ENCODE measurements at places on chromosomes 3 and 15. TPM values are rescaled to one million over a fixed set of nuclear protein-coding genes. Genes with fewer than 3 reads are reported as not detected.

- H3K27me3 ChIP-seq, result peaks cover 22% of the 10 kb centered on the region
- no peak for DNase-seq
- H3K36me3 ChIP-seq, result no peaks in the 10 kb centered on the region
- H3K4me1 ChIP-seq, result peaks cover 5% of the 10 kb centered on the region
These were observed 93.4 kb downstream of the ZNF621 start for GRCh38 chr3:40618158-40618557.

GRCh38 chr3:181999314-181999713, 287.6 kb downstream of the SOX2 start:
- no peaks in the 10 kb centered on the region for H3K4me1 ChIP-seq
- H3K27ac ChIP-seq, result no peak overlapping the region
- H3K4me3 ChIP-seq, result no peak overlapping the region
- H3K36me3 ChIP-seq, result no peaks in the 10 kb centered on the region
- DNase-seq, result no peak
- no peaks in the 10 kb centered on the region for H3K27me3 ChIP-seq

- H3K36me3 ChIP-seq, result no peaks in the 10 kb centered on the region
- H3K4me3 ChIP-seq, result no peak overlapping the region
- H3K27me3 ChIP-seq, result no peaks in the 10 kb centered on the region
- H3K4me1 ChIP-seq, result no peaks in the 10 kb centered on the region
These were observed 563.5 kb downstream of the PDCD6IP start for GRCh38 chr3:34361921-34362320.

GRCh38 chr3:136390574-136390973, 140.4 kb downstream of the PCCB start:
- H3K4me3 ChIP-seq, result no peak overlapping the region
- H3K27ac ChIP-seq, result no peak overlapping the region
- no peaks in the 10 kb centered on the region for H3K4me1 ChIP-seq

LRCH3 gene
- total RNA-seq, result 42.1 TPM

GRCh38 chr3:141840737-141841544, 35.5 kb upstream of the ATP1B3 start:
- peak overlapping the region; percentile 55 for H3K27ac ChIP-seq
- peak; percentile 79 for DNase-seq
- H3K4me3 ChIP-seq, result peak overlapping the region; percentile 33
- no peaks in the 10 kb centered on the region for H3K36me3 ChIP-seq
- H3K27me3 ChIP-seq, result no peaks in the 10 kb centered on the region

- H3K4me3 ChIP-seq, result peak overlapping the region; percentile 98
- DNase-seq, result peak; percentile 13
These were observed 688 bp downstream of the XPC start for GRCh38 chr3:14177580-14178246.

DNA sequence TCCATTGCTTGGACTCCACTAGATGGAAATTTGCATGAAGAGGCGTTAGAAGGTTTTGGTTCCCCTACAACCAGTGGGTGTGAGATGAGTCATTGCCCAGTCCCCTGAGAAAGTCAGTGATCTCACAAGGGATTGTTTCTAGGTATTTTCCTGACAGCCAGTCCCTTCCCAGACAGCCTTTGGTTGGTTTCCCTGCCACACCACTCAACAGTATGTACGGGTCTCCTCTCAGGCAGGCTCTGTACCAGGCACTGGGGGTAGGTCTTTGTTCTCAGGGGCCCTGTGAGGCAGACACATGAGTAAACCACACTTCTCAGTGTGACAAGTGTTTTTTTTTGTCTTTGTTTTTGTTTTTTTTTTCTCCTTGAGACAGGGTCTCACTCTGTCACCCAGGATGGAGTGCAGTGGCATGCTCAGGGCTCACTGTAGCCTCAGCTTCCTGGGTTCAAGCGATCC, 4.0 kb downstream of the LAMP3 start:
- no peaks in the 10 kb centered on the region for H3K36me3 ChIP-seq
- no peak overlapping the region for H3K4me3 ChIP-seq
- no peak overlapping the region for H3K27ac ChIP-seq
- peaks cover 11% of the 10 kb centered on the region for H3K4me1 ChIP-seq
- H3K27me3 ChIP-seq, result peaks cover 33% of the 10 kb centered on the region
- DNase-seq, result peak; percentile 80

GRCh38 chr3:27287052-27287451, 82.1 kb downstream of the NEK10 start:
- H3K4me3 ChIP-seq, result no peak overlapping the region
- H3K27ac ChIP-seq, result no peak overlapping the region
- no peaks in the 10 kb centered on the region for H3K27me3 ChIP-seq
- DNase-seq, result no peak
- no peaks in the 10 kb centered on the region for H3K4me1 ChIP-seq
